Activated CD8-positive, alpha-beta T cell treated with anti-CD3 and anti-CD28 coated beads, Interleukin-2, amount 10 ng/mL, durations not matched to agents 7 days and 5 days (primary cell): ENCODE measurements at places on chromosomes 12 and 14.

GRCh38 chr12:5561057-5561456, 129.1 kb downstream of the NTF3 start:
- DNase-seq, result no peak

GRCh38 chr14:34470319-34470718, 8.3 kb upstream of the SPTSSA start:
- DNase-seq, result no peak

DNA sequence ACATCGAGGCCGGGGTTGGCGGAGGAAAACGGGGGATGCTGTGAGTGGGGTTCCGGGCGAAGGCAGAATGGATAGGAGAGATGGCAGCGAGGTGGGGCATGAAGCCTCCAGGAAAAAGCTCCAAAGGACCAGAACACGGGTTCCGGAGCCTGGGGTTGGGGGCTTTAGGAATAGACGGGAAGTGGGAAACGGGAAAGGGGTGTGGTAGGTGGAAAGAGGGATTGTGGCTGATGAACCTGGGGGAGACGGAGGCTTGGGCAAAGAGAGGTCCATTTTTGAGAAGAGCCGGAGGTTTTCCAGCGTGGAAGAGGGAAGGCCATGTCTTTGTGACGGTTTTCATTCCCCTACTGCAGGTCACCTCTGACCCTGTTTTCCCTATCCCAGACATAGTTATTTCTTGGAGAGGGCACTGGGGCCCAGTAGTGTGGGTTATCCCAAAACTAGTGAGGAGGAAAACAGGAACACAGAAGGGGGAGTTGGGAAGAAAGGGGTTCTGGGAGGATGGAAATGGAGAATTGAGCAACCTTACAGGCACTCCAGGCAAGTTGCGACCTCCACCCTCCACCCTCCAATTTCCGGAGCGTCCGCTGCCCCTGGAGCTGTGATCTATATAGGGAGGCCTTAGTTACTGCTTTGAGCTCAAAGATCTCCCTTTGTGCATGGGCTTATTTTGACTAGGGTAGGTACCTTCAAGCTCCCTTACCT, 1.1 kb downstream of the ATN1 start:
- DNase-seq, result no peak

- DNase-seq, result peak; percentile 71
Measured at GRCh38 chr14:91138511-91139359, 24.9 kb downstream of the DGLUCY start.

DNA sequence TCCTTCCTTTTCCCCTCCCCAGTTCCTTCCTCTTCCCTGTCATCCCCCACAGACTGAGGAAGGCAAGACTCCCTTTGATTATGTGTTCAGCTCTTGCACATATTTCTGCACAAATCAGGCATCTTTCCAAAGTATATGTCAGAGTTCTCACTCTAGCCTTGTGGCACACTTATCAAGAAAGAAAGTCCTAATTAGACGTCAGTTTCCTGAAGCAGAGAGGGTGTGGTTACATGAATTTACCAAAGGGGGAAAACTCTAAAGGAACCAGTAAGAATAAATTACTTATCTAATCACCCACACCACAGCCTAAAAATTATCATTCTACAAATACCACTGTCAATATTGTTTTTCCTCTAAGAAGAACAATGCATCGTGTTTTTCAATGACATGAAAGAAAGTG, 120.7 kb upstream of the GRIP1 start:
- DNase-seq, result no peak

DNA sequence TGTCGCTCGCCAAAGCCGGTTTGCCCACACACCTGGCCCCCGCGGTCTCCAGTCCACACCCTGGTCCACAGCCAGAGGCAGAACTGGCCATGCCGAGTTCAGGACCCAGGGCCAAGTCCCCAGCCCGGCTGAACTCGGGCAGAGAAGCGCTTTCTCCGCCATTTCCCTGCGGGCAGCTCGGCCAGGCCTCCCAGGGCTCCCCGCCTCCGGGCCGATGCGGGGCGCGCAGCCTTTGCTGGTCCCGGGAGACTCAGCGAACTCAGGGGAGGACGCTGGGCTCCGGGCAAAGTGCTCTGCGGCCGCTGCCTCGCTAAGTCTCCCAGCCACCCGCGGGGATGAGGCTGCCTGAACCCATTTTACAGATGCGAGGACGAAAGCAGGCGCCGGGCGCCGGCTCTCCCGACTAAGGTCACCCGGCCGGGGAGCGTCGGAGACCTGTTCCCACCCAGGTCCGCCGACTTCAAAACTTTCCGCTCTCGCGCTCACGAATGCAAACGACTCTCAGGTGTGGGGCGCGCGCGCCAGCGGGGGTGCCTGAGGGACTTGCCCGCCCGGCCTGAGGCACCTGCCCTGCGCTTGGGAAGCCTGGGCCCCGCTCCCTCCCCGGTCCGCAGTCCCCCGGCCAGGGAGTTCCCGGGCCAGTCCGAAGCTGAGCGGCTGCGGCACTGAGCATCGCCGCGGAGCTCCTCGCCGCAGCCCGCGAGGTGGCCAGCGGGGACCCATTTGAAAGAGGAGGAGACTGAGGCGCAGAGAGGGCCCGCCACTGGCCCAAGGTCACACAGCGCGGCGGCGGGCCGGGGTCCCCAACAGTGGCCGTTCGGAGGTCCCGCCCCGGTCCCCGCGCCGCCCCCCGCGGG, 627 bp downstream of the TESC start:
- peak; percentile 66 for DNase-seq

GRCh38 chr12:42143452-42144157, 1.1 kb downstream of the GXYLT1 start:
- no peak for DNase-seq
